Astrocyte (in vitro differentiated cells and primary cell): ENCODE measurements at places on chromosomes 7 and 10. TPM values are rescaled to one million over a fixed set of nuclear protein-coding genes. Genes with fewer than 3 reads are reported as not detected.

Gene DPYSL4
- 25.8 and 26.1 TPM in 2 replicates for total RNA-seq

Gene SLC39A12
- total RNA-seq: not detected in 2 replicates

Gene DGKI
- 6.3 and 7.5 TPM in 2 replicates for total RNA-seq

Gene CALCR
- total RNA-seq: 5.4 and 5.7 TPM in 2 replicates

Gene EPO
- total RNA-seq: not detected in 2 replicates

Gene GPR26
- 0.09 TPM in 1 of 2 replicates, not detected in the other for total RNA-seq

Gene HTR5A
- total RNA-seq: not detected in 2 replicates

Gene VPS26A
- 51.8 and 61.6 TPM in 2 replicates for total RNA-seq

Gene CCDC172
- total RNA-seq: not detected in 2 replicates

Gene PRSS37
- not detected in 2 replicates for total RNA-seq

Gene HACD1
- total RNA-seq: 81.6 and 87.7 TPM in 2 replicates

Gene SEMA3C
- total RNA-seq: 148 and 193 TPM in 2 replicates

Gene KLF6
- 250 and 319 TPM in 2 replicates for total RNA-seq

Gene FZD1
- total RNA-seq: 5.4 and 6.8 TPM in 2 replicates

Gene AGAP9
- 6.5 and 7.0 TPM in 2 replicates for total RNA-seq

Gene C10orf67
- 0.27 and 0.46 TPM in 2 replicates for total RNA-seq

Gene MICU1
- 28.7 and 31.3 TPM in 2 replicates for total RNA-seq

Gene CRTAC1
- 0.66 and 2.6 TPM in 2 replicates for total RNA-seq

Gene SYT15B
- total RNA-seq: 1.5 and 1.7 TPM in 2 replicates

Gene GLI3
- total RNA-seq: 22.1 and 27.7 TPM in 2 replicates

Gene MRC1
- total RNA-seq: 0.05 and 0.07 TPM in 2 replicates

Gene SSBP1
- 138 and 146 TPM in 2 replicates for total RNA-seq

Gene IFIT1B
- total RNA-seq: not detected in 2 replicates

Gene GRK5
- total RNA-seq: 6.8 and 8.5 TPM in 2 replicates

Gene PPP1R17
- not detected in 2 replicates for total RNA-seq

Gene ZNRF2
- total RNA-seq: 9.2 and 9.9 TPM in 2 replicates

Gene CCZ1
- total RNA-seq: 67.7 and 69.2 TPM in 2 replicates

Gene NPFFR1
- not detected in 2 replicates for total RNA-seq

Gene HUS1
- 31.0 and 34.4 TPM in 2 replicates for total RNA-seq

Gene P4HA1
- total RNA-seq: 244 and 341 TPM in 2 replicates

Gene SPDYE2B
- not detected in 2 replicates for total RNA-seq

Gene INSIG1
- total RNA-seq: 37.7 and 55.7 TPM in 2 replicates
